ENCODE measurements at places on chromosomes 6 and 20.

DNA sequence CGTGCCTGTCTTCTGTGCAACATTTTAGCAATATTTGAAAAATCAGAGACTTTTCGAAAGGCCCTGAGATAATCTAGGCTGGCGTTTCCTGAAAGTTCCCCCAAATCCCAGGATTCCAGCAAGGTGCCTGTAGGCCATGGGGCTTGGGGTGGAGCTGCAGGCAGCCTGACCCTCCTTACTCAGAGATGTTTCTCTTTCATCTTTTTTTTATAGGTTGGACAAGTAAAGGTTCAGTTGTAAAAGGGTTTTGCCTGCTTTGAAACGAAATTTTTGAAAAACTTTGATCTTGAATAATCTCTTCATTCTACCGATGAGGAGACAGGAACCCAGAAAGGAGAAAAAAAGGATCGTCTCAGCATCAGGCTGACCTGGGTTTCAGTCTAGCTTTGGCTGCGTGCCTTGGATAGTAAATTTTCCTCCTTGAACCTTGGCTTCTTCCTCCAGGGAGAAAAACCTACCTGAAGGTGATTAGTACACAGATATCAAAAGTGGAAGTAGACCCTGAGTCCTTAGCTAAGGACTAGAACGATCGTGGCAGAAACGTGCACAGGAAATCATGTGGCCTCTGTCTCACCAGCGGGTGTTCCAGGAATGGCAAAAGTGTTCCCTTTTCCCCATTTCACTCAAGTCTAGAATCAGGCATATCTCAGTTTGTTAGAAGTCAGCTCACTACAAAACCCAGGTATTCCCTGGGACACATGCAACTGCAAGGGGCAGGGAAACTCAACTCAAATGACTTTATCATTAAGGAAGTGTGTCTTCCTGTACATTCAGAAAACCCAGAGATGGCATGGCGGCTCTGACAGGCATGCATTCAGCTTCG is 128.2 kb upstream of the PTPN1 start:
- no peak for DNase-seq

- DNase-seq: no peak
Observed at GRCh38 chr6:73817253-73817652, 121.2 kb downstream of the CD109 start.

DNA sequence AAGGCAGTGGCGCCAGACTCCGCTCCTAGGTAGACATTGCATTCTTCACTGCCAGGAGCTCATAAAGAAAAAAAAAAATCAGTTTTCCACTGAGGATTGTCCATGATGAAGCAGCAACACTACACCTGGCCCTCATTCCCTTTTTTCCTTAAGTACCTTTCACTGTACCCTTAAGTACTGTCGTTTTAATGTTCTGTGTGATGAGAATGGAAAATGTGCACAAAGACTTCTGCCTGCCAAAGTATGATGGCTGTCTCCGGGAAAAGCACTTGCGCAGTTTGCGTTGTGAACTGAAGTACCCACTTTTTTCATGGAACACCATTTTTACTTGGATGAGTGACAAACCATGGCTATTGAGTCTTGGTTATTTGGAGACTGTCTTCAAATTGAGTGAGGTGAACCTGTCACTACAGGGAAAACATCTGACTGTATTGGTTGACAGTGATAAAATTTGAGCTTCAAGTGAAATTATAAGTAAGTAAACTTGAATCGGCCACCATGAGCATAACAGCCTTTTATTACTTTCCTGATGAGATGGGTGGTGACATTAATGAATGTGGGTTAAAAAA is 104.8 kb downstream of the NCOA3 start:
- peak; percentile 66 for DNase-seq

GRCh38 chr6:41546475-41546865 is 289 bp downstream of the FOXP4 start:
- DNase-seq: no peak

DNA sequence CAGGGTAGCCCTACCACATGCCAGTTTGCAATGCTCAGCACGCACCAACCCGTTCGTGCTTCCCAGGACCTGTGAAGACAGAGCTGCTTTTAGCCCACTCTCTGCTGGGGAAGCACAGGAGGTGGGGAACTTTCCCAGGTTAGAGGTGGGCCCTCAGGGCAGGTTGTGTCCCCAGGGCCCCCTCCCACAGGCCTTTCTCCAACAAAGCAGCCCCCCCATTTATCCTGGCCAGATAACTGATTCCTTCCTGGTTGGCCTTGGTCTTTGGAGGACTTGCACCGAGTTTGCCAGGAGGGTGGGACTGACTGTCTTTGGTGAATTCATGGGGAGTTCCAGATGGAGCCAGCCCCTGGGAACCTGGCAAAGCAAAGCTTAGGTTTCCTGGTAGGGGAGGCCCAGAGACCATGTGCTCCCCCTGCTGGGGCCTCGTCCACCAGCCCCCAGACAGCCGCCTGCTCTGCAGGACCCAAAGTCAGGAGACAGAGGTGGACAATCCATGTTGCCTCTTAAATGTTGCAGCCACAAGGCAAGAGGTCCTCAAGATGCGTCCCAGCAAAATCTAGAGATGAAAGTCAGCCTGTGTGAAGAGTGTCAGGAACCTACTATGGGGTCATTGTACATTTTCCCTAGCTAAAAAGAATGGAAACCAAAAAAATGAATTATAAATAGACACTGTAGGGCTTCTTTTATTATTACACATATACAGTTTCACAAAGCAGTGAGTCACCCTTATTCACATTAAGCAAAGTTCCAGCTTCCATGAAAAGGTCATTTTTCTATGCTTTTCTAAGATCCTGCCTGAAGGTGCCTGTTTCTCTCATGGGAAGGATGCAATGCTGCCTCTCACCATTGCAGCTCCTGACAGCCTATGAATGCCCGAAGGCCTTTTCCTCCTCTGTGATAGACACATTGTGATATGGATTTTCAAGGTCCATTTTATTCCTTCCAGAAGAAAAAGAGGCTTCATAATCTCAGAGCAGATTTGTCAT is 497.8 kb downstream of the PREX1 start:
- no peak for DNase-seq

GRCh38 chr20:9203081-9203447 is 134.2 kb downstream of the PLCB4 start:
- DNase-seq: no peak

GRCh38 chr6:136061701-136062100 is 188.4 kb downstream of the MTFR2 start:
- DNase-seq: no peak

GRCh38 chr6:79231666-79232065 is 2.8 kb downstream of the HMGN3 start:
- DNase-seq: no peak
